D341Med (cell line): ENCODE measurements at places on chromosomes 1 and 21.

DNA sequence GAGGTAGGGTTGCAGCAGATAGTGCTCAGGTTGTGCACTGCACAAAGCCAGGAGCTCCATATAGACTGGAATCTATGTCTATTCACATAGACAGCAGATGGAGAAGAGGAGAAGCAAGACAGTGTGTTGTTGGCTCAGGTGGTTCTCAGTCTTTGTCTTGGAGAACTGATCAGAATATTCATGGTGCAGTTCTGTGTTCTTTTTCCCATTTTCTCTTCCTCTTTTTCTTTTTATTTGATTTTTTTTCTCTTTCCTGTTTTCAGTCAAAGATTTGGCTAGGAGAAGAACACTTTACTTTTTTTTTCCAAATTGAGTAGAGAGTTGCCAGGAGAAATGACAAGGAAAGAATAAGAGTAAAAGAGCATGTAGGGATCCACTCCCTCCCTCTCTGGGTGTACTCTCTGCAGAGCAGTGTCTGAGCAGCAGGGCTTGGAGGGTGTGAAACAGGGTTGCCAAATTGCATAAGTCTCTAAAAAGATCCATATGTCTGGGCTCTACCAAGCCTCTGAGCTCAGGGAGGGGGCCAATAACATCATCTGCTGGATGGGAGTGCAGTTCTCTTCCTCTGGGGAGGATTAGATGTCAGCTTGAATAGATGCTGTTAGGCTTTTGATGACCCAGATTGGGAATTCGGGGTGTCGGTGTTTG is 8.7 kb upstream of the CD34 start:
- DNase-seq: no peak

- no peak for DNase-seq
Measured at GRCh38 chr1:102586022-102586421, 522.3 kb downstream of the COL11A1 start.

DNA sequence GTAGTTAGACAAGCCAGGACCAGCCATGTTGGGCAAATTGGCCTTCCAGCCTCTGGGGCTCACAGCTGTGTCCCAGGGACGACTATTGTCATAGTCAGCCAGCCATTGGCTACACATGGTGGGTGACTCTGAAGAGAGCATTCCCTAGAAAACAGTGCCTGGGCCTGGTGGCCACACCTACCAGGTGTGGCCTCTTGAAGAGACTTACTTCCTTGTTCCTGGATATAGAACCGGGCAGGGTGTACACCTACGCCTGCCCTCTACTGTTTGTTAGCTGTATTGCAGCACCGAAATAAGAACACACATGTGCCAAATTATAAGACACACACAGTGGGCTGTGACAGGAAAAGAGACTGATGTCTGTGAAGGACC is 134.6 kb upstream of the ARHGEF16 start:
- DNase-seq: peak; percentile 56

GRCh38 chr21:15054089-15054488 is 10.7 kb downstream of the NRIP1 start:
- no peak for DNase-seq

GRCh38 chr1:207863893-207864535 is 46.9 kb downstream of the CD34 start:
- no peak for DNase-seq
